ENCODE measurements at places on chromosomes 4 and X.

- no peak for DNase-seq
Observed at GRCh38 chrX:103549916-103550315, 30.6 kb upstream of the RAB40A start.

GRCh38 chr4:11650801-11651596 lies 222.3 kb upstream of the HS3ST1 start:
- DNase-seq = no peak

DNA sequence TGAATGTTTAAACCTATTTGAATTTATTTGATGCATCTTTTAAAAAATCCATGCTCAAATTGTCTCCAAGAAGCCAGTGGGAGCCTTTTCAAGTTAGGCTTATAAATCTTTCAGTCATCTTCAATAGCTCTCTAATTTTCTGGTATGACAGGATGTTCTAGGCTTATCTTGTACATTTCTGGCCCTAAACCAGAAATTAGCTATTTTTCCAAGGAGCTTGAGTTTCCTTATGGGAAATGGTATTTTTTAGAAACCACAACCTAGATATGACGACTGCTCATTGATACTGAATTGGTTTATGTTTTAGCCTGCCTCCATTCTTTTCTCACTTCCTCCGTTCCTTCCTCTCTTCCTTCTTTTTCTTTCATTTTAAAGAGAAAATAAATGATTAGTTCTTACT lies 172.3 kb downstream of the SPRY1 start:
- no peak for DNase-seq

DNA sequence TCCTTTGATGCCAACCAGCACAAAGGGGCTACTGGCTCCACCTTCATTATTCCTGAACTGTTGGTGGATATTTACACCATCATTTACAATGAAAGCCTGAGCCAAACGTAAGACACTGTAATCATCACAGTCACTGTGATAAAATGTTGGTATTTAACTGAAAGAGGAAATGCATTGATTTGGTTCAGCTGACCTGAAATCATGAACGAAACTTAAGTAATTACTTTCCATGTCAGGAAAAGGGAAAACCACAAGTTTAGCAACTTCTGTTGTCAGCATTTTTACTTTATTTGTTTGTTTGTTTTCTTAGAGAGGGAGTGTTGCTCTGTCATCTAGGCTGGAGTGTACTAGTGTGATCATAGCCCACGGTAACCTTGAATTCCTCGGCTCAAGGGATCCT lies 247.8 kb upstream of the FAM47A start:
- no peak for DNase-seq

GRCh38 chrX:74521961-74522751 lies 92.3 kb downstream of the RLIM start:
- no peak for DNase-seq

DNA sequence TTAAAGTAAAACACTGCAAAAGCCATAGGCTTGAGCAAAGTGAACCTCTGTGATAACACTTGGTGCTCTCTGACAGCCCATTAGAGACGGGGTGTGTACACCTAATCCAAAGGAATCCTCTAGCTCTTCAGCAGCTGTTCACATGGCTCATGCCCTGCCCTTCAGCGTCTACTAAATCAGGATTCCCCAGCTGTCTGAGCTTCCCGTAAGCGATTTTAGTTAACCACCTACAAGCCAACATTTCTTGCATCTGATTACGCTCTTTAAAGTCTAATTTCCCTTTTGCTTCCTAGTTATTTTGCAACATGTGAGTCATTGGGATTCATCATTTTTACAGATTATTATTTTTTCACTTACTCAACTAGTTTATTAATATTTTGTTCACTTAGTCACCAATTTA lies 6.5 kb downstream of the DMD start:
- DNase-seq = no peak

- DNase-seq = no peak
Observed at GRCh38 chrX:42533761-42534160, 244.2 kb downstream of the PPP1R2C start.

- peak; percentile 23 for DNase-seq
Observed at GRCh38 chrX:57821703-57822387, 88.4 kb downstream of the ZXDA start.
